ENCODE measurements at places on chromosomes 1 and 21.

GRCh38 chr1:50491142-50491541 is 67.9 kb upstream of the DMRTA2 start:
- no peak for DNase-seq

GRCh38 chr1:168845140-168845539 is 116.1 kb upstream of the DPT start:
- no peak for DNase-seq

- no peak for DNase-seq
These were observed 626.4 kb downstream of the LMO4 start for GRCh38 chr1:87955038-87955437.

DNA sequence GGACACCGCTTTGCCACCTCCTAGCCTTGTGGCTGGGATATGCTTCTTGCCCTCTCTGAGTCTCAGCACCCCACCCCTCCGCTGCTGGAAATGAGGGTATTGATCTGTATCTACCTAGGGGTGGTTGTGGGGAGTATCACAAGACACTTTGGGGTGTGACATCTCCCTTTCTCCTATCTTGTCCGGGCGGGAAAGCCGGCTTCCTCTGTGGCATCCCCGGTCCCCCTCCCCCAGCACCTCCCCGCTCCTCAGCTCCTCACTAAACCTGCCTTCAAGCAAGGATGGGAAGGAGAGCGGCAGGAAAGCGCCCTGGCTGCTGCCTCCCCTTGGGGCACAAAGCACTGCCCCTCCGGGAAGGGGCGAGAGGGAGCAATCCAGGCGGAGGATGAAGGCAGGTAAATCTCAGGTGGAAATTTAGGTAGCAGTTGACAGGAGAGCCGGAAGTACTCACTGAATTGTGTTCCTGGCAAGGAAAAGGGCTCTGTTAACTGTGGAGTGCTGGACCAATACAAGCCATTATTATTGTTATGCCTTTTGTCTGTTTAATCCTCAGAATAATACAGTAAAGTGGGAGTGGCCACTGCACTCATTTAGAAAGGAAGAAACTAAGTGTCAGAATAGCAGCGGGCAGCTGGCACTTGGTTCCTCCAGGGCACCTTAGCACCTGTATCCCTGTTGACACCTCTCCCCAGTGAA is 49.0 kb upstream of the LRP8 start:
- DNase-seq = no peak

DNA sequence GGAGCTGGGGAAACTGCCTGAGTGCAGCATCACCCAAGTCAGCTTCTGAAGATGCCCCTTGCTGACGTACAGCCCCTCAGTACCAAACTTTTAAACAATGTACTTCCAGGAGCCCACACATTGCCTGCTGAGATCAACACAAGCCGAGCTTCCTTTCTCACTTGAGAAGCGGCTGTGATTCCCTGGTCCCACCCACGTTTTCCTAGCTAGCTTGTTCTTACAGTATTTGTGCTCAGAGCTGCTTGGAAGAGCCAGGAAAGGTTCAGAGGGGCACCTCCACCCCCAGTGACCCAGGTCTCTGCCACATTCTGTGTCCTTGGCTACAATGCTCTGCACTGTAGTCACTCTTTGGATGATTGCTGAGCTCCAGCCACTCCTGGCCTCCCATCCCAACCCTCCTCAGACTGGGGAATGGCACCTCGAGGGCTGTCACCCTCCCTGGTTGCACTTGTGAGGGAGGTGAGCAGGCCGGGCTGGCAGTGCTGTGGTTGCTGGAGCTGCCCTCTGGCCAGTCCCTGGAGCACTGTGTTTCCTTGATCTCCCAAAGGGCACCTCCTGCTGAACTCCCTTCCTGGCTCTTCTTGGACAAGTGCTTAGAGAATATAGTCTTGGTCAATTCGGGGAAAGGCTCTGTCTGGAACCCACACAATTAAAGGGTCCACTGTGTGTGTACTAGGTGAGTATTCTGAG is 355.1 kb downstream of the AJAP1 start:
- no peak for DNase-seq

- DNase-seq = no peak
These were observed 91.3 kb upstream of the COA6 start for GRCh38 chr1:234281826-234282489.

DNA sequence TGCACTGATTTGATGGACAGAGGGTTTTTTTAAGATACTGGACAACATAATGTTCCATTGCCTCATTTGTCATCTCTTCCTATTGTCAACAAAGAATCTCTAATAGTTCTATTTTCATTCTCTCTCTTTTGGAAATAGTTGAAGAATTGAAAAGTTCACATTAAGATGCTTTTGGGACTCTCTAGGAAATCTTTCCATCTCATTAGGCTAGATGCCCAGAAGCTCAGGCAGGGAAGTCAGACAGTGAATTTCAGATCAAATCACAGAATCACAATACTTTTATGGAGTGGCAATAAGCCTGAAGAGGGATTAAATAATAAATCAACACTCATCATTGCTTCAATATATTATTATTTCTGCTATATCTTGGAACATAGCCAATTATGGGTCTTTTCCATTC is 29.2 kb downstream of the NEGR1 start:
- no peak for DNase-seq

DNA sequence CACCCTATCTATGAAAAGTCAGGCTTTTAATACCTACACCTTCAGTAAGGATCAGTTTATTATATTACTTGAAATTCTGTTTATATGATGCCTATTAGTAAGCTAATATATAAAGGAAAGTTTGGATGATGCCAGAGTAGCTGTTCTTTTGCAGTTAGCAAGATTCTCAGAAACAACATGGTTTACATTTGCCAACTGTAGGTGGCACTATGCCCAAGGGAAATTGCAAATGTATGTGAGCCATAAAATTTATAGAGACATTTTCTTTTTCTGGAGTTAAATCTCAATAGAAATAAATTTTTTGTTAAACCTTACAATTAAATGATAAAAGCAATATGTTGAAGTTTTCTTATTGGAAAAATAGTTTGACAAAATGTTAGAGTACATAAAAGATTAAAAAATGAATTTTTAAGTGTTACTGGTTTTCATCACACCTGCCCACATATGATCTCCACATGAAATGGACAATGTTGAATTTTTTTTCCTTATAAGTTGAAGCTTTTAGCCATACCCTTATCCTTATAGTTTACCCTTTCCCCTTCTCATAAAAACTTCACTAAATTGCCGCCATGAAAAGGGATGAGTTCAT is 32.1 kb upstream of the EPHX4 start:
- no peak for DNase-seq

GRCh38 chr1:30040081-30041019 is 683.0 kb downstream of the MATN1 start:
- no peak for DNase-seq

Measured in GM12892 (cell line).